ENCODE measurements at places on chromosomes 11 and 22.
A peak's percentile ranks its signal among the peaks of the same experiment; 100 is the strongest.

DNA sequence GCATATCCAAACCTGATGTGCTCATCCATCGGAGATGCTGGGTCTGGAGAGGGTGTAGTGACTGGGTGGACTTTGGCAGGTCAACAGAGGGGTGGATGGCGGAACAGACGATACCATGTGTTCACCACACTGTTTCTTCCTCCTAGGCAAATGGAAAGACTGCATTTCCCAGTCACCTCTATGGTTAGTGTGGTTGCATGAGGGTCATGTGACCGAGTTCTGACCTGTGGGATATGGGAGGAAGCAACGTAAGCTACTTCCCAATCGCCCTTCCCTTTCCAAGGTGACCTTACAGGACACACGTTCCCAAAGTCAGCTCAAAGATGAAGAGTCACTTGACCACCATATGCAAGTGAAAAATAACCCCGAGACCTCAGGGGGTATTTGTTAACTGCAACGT lies 27.7 kb downstream of the TSPAN32 start:
- no peak for DNase-seq

- DNase-seq = peak; percentile 46
Measured at GRCh38 chr11:24496736-24497725, at the start of gene LUZP2. Gene LUZP2, plus strand, starts transcription at chr11:24497053.

- no peak for DNase-seq
Measured at GRCh38 chr22:19968450-19968891, 26.9 kb upstream of the TXNRD2 start.

- DNase-seq = no peak
Measured at GRCh38 chr11:59967677-59968394, 4.0 kb downstream of the OOSP4A start.

GRCh38 chr11:72140661-72141060 lies 5.1 kb downstream of the FOLR3 start:
- DNase-seq = no peak

GRCh38 chr22:41000941-41001721 lies 50.0 kb downstream of the RBX1 start:
- DNase-seq = no peak

DNA sequence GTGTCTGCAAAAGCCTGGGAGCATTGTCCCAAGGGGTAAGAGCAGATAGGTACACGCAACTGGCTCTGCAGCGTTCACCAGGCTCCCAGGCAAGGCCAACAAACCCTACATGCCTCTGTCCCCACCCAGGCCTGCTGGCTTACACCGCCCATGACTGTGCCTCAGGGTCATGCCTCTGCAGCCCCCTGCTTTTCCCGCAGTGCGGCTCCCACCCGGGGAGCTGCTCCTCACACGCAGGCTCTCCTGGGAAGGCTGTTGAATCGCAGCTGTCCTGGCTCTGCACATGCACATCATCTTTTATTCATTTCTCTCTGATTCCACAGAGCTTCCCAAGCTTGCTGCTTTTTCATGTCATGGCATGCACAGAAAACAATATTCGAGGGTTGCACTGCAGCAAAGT lies 29.2 kb upstream of the B3GAT1 start:
- DNase-seq = no peak

DNA sequence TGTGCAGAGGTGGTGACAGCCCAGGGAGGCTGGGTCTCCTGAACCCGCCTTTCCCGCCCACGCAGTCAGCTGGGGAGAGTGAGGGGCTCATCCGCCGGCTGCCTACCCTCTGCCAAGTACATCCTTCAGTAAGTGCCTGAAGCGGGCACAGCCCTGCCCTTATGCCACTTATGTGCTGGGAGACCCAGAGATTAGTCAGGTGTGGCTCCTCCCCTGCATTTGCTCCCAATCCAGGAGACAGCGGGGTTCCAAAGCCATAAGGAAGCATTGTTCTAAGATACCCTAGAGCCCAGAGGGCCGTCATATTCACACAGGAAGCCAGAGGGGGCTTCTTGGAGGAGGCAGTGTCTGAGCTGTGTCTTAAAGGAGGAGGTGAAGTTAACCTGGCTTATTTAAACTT lies 5.8 kb upstream of the PPP6R3 start:
- no peak for DNase-seq

DNA sequence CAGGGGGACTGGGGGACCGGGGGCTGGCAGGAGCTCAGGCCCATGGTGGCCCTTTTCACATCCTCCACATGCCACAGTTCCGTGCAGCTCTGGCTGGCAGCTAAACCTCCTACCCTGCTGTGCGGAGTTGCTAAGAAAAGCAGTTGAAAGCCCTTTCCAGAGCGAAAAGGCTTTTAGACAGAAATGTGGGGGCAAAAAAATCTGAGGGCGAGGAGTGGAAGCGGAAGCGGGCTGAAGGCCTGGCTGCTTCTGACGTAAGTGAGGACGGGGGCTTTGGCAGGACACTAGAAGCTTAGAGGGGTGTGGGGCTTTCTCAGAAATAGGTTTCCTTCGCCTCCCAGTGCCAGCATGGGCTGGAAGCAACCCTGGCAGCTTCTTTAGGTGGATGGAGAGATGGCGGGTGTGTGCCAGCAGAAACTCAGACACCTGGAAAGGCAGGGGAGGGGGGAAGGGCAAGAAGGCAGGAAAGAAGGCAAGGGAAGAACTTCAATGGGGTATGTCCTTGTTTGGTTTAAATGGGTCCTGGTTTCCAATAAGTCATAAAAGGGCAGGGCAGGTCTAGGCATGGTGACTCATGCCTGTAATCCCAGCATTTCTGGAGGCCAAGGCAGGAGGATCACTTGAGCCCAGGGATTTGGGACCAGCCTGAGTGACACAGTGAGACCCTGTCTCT lies 11.2 kb upstream of the DGKZ start:
- DNase-seq = no peak

DNA sequence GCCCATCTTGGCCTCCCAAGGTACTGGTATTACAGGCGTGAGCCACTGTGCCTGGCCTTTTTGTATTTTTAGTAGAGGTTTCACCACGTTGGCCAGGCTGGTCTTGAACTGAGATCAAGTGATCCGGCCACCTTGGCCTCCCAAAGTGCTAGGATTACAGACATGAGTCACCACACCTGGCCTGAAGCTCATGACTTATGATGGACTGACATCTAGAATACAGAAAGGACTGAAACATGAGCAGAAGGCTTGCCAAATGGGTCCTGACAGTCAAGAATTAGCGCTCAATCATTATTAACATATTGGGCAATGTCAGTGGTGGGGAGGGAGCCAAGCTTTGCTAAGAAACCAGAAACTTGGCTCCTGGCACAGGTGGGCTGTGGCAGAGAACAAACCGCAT lies 5.0 kb downstream of the FADS1 start:
- DNase-seq = no peak

DNA sequence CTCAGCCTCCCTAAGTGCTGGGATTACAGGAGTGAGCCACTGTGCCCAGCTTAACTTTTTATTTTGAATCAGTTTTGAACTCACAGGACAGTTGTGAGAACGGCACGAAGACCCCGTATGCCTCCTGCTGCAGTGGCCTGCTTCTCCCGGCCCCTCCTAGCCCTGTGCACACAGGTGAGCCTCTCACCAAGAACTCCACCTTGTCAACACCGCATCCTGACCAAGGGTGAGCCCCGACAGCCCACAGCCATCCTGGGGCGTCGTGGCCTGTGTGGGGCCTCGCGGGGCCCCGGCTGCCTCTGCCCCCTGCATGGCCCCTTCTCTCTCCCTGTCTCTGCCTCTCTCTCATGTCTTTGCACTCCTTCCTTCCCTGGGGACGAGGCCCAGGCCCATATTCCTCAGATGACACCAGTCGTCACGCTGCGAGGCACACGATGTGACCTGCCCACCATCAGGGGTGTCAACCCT lies 38.8 kb downstream of the GNB1L start:
- DNase-seq = no peak

- no peak for DNase-seq
Measured at GRCh38 chr11:105577641-105578040, 32.2 kb upstream of the GRIA4 start.

DNA sequence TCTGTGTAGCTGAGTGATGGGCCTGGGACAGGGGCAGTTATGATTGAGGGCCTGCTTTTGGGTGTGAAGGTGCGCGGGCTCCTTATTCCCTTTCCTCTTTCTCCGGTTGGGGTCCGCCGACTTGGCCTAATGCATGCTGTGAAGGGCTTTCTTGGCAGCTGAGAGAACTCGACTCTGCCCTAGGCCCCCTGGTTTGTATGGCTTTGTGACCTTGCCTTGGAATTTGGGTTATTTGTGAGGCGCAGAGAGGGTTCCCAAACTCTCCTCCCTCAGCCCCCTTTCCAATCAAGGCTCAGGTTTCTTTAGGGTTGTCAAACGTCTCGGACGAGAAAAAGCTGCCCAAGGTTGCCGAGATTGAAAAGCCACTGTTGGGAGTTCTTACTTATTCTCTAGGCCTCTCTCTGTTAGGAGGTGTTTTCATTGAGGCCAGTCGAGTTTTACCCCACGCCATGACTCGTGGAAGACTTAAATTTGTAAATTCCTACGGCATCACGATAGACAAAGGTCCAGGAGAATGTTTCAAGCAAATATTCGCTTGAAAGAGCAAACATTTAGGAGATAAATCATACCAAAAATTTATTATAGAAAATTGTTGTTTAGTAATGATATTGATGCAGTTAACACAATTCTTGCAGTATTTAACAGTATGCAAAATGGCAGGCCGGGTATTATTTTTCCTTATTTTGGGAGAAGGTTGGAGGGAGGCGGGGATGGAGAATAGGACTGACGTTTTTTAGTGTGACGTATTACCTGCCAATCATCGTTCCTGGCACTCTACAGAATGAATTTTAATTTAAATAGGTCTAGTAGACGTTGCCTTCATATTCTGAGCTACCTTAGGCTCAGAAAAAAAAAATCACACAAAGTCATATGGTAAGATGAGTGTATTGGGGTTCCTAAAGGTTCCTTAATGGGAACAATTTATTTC lies 689 bp downstream of the PDHX start:
- DNase-seq = no peak

- DNase-seq = no peak
Measured at GRCh38 chr11:94145916-94146315, 17.3 kb downstream of the PANX1 start.

DNA sequence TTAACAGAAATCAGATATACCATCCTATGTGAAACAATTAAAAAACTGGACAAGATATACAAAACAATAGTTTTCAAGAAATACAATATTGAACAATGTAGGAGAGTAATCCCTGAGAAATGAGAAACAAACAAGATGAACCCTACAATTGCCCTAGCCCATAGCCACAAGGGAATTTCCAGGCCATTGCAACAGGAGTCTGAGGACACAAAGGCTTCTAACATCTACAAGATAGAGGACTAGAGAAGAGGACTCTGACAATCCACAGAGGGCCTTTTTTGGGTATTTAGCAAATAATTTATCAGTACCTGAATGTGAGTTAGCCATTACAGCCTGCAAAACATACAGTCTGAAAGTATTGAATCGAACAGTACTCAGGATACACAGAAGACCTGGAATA lies 251.7 kb downstream of the GRM5 start:
- DNase-seq = no peak

- DNase-seq = no peak
Measured at GRCh38 chr22:43399338-43399979, 12.4 kb upstream of the MPPED1 start.

- no peak for DNase-seq
Measured at GRCh38 chr22:27003297-27003696, 345.9 kb downstream of the MIAT start.

DNA sequence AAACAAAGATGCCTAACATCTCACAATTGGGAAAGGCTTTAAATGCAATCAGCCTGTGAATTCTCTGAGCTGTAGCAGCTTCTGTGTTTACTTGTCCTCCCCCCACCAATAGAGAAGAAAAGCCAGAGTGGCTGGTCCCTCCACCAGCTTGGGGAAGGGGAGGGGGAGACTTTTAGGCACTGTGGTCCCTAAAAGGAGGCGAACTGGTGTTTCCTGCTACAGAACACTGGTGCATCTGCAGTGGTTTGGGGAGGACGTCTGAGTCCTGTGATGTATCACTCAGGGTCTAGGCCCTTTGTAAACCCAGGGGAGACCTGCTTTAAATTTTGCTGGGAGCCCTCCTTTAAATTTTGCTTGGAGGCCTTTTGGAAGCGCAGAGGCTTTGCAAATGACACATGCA lies 16.9 kb downstream of the TNRC6B start:
- no peak for DNase-seq

GRCh38 chr11:115391598-115391997 lies 112.6 kb downstream of the CADM1 start:
- peak; percentile 35 for DNase-seq

GRCh38 chr22:30116362-30117117 lies 36.3 kb downstream of the HORMAD2 start:
- no peak for DNase-seq

GRCh38 chr22:19802001-19802893 lies 41.7 kb downstream of the TBX1 start:
- no peak for DNase-seq

DNA sequence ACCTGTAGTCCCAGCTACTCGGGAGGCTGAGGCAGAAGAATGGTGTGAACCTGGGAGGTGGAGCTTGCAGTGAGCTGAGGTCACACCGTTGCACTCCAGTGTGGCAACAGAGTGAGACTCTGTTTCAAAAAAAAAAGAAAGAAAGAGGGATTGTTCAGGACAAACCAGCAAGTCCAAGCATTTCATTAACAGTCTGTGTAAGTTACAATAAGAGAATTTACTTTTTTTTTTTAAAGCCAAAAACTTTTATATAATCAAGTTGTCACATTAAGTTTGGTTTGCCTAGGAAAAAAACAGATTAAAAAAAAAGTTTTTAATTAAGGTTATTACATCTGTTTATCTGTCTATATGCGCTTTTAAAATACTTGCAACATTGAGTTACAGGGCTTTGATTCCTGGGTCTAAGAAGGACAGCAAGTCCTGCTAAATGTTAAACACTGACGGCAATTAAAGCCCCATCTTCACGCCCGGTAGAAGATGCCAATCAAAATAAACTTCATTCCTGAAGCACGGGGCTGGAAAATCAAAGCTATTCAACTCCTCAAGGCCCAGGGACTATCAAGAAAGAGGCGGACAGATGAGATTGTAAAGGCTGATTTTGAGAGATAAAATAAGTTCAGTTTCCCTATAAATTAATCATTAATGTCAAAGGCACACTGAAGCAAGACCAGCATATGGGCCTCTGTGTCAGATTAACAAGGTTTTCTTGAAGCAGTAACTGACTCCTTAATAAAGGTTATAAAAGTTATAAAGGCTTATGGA lies 10.7 kb downstream of the TMEM138 start:
- no peak for DNase-seq

GRCh38 chr22:45600790-45601730 lies 70.6 kb upstream of the ATXN10 start:
- DNase-seq = no peak

DNA sequence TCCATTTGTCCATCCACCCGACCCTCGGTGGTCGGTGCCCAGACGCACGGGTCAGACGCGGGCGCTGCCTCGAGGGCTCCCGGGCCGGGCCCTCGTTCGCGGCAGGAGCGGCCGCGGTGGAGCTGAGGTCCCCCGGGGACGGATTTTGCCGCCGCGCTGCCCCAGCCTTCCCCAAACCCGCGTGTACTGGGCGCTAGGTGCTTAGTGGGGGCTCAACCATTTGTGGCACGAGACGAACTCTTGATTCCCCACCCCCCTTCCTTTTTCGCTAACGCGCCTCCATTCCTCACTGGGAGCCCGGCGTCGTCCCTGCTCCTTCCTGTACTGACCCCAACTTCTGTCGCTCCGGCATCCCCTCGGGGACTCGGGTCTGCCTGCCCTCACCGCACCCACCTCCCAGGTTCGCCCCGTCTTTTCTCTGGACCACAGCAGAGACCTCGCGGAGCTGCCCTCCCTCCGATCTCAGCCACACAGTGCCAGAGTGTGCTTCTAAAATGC lies 789 bp upstream of the CBX7 start:
- DNase-seq = no peak

All from WERI-Rb-1 (cell line).